Foreskin keratinocyte (primary cell): ENCODE measurements at places on chromosomes 1 and 21. TPM values are rescaled to one million over a fixed set of nuclear protein-coding genes. Genes with fewer than 3 reads are reported as not detected.

The AMIGO1 gene
- total RNA-seq, result 0.32 and 0.82 TPM in 2 replicates

- DNase-seq, result no peak
Measured at GRCh38 chr1:12548973-12549459, 69.0 kb downstream of the DHRS3 start.

GRCh38 chr21:32140604-32141317 is 138.1 kb downstream of the MIS18A start:
- no peak for DNase-seq

- no peak for DNase-seq
Measured at GRCh38 chr1:150516616-150517015, 1.1 kb downstream of the FALEC start.

The DFFA gene
- 57.3 and 69.3 TPM in 2 replicates for total RNA-seq
